Fibroblast of lung (primary cell): ENCODE measurements at places on chromosomes 5 and 9. TPM values are rescaled to one million over a fixed set of nuclear protein-coding genes. Genes with fewer than 3 reads are reported as not detected.

DNA sequence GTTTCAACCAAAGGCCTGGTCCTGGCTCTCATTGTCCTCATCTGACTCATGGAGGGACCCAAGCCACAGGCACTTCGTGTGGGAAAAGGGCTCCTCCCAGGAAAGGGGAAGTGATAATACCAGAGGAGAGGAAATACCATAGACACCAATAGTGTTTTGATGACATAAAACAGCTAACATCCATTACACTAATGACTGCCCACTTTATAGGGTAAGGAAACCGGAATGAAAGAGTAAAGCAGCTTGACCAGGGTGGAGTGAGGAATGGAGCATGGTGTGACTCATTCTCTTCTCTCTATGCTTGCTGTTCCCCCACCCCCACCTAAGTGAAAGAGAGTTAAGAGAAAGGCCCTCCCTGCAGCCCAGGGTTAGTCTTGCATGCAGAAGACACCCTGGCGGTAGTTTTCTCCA, 67.4 kb upstream of the HRH2 start:
- H3K27ac ChIP-seq, result no peak overlapping the region
- H3K4me3 ChIP-seq, result no peak overlapping the region
- no peaks in the 10 kb centered on the region for H3K36me3 ChIP-seq
- H3K27me3 ChIP-seq, result no peaks in the 10 kb centered on the region
- DNase-seq, result peak; percentile 3

DNA sequence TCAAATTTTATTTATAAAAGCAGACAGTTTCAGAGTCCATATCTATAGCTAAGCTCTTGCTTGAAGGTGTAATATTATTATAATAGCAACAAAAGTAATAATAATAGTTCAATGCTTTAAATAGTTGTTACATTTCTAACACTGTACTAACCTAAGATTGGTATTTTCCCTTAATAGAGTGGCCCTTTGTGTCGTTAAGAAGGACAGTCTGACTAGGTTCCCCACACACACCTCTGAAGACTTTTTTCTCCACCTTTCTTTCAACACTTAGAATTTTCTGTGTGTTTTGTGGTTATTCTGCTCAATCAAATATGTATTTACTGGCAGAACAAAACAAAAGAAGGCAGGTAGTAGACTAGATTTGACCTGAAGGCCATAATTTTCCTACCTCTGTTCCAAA, 223.2 kb upstream of the ACO1 start:
- H3K27me3 ChIP-seq, result no peaks in the 10 kb centered on the region
- no peak overlapping the region for H3K27ac ChIP-seq
- H3K36me3 ChIP-seq, result no peaks in the 10 kb centered on the region
- no peak overlapping the region for H3K4me3 ChIP-seq
- H3K4me1 ChIP-seq, result no peaks in the 10 kb centered on the region
- no peak for DNase-seq

- no peaks in the 10 kb centered on the region for H3K36me3 ChIP-seq
- H3K4me3 ChIP-seq, result no peak overlapping the region
- H3K27ac ChIP-seq, result no peak overlapping the region
- no peaks in the 10 kb centered on the region for H3K4me1 ChIP-seq
Observed at GRCh38 chr9:90165281-90165680, 477.3 kb downstream of the DIRAS2 start.

DNA sequence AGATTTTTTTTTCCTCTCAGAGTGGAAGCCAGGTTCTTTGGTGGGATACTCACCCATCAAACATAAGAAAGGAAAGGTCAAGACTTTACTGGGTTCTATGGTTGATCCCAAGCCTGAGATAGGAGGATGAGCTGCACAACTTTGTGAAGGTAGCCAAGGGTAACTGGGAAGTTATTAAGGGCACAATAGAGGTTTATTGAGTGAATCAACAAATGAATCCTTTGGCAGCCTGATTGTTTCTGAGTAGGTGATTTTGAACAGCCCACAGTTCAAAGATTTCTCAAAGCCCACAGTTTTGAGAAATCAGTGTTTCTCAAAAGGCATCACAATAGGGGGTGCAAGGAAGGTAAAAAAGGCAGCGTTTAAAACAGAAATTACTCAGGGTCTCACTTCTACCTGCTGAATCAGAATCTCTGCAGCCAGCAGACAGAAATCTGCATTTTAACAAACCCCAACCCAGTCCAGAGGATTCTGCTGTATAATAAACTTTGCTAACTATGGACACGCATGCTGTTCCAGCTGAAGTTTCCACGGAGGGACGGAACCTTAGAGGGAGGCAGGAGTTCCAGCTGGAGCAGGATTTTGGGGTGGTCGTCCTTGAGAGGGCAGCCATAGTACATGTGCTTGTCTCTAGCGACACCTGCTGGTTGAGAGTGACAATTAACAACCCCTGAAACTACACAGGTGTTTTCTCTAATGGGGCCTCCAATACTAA, 32.7 kb upstream of the FSD1L start:
- H3K36me3 ChIP-seq, result no peaks in the 10 kb centered on the region
- no peaks in the 10 kb centered on the region for H3K4me1 ChIP-seq
- no peak overlapping the region for H3K4me3 ChIP-seq
- H3K27me3 ChIP-seq, result no peaks in the 10 kb centered on the region
- peak; percentile 59 for DNase-seq

PCDHGA10 gene
- total RNA-seq, result 7.4 and 10.2 TPM in 2 replicates

ADCY2 gene
- total RNA-seq, result under 0.01 and 0.26 TPM in 2 replicates
